ENCODE measurements at places on chromosomes 11 and 22. TPM values are rescaled to one million over a fixed set of nuclear protein-coding genes. Genes with fewer than 3 reads are reported as not detected.

DNA sequence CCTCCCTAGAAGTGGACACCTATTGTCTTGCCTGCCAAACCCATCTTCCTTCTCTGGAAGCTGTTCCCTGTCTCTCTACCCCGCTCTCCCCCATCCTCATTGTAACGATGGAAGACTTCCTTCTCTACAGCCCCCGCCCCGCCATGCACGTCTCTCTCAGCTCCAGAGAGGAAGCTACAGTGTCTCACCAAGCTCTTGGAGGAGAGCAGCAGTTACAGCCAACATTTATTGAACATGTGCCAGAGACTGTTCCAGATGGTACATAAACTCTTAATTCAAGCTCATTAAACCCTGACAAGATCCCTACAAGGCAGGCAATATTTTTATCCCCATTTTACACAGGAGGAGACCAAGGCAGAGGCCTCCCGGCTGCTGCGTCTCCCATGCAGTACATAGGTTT lies 15.1 kb downstream of the MCHR1 start:
- no peak overlapping the region for H3K4me3 ChIP-seq
- no peaks in the 10 kb centered on the region for H3K4me1 ChIP-seq
- DNase-seq: no peak

- H3K27ac ChIP-seq: no peak overlapping the region
- no peak for DNase-seq
- no peaks in the 10 kb centered on the region for H3K4me1 ChIP-seq
- no peaks in the 10 kb centered on the region for H3K36me3 ChIP-seq
- H3K27me3 ChIP-seq: no peaks in the 10 kb centered on the region
Measured at GRCh38 chr22:19559324-19559811, 35.2 kb upstream of the CLDN5 start.

GRCh38 chr22:20437613-20438426 lies at the start of gene SCARF2:
TSS of gene SCARF2 (minus strand) at chr22:20437825. CDS start at chr22:20437754, 71 bp downstream.
- peaks cover 46% of the 10 kb centered on the region for H3K27me3 ChIP-seq
- DNase-seq: no peak
- peak within 1 kb of the TSS; percentile 70 for H3K4me3 ChIP-seq
- peaks cover 8% of the 10 kb centered on the region for H3K4me1 ChIP-seq
- no peak within 1 kb of the TSS for H3K27ac ChIP-seq

DNA sequence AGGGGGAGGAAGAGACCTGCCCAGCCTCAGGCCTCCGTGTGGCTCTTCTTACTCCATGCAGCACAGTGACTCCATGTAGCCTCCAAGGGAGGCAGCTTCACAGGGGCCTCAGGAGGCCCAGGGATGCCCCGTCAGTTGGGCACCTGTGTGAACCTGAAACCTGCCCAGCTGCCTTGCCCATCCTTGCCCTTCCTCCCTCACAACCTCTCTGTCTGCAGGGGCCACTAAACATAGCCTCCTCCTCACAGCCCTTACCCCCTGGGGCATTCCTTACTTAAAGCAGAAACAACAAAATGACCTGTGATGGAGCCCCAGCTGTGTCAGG lies 7.1 kb downstream of the LRRC32 start:
- peaks cover 29% of the 10 kb centered on the region for H3K4me1 ChIP-seq
- H3K27ac ChIP-seq: no peak overlapping the region
- H3K36me3 ChIP-seq: peaks cover 9% of the 10 kb centered on the region
- H3K4me3 ChIP-seq: no peak overlapping the region

GRCh38 chr11:86678296-86678695 lies 5.9 kb upstream of the ME3 start:
- no peak overlapping the region for H3K27ac ChIP-seq
- no peak for DNase-seq
- no peak overlapping the region for H3K4me3 ChIP-seq

DNA sequence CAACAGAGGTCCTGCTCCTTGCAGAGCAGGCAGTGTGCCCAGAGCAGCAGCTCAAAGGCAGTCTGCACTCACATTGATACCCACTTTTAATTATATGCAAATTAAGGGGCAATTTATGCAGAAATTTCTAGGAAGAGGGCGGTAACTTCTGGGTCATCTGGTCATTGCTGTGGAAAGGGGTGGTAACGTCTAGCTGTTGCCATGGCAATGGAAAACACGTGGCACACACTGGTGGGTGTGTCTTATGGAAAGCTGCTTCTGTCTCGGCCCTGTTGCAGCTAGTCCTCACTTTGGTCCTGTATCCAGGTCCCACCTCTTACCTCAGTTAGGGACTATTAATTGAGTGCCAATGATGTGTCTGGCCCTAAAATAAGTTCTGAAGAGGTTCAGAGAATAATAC lies 36.8 kb downstream of the BARX2 start:
- no peak for DNase-seq
- H3K4me3 ChIP-seq: no peak overlapping the region
- H3K27ac ChIP-seq: no peak overlapping the region
- H3K27me3 ChIP-seq: peaks cover 14% of the 10 kb centered on the region

DNA sequence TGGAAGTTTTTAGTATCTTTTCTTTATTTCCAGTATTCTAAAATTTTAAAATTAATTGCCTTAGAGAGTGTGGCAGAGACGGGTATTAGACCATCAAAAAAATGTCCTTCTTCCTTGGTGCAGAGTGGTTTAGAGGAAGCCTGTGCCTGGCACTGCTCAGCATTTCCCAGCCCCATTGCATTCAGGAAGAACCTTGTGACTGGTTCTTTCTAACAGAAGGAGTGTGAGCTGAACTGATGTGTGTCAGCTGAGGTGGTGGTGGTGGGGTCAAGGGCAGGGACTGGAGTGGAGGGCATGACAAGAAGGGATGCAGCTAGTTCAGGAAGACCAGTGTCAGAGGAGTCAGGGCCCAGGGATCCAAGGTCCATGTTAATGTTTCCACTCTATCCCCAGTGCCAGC lies 58.7 kb upstream of the FDX1 start:
- H3K4me1 ChIP-seq: peaks cover 8% of the 10 kb centered on the region
- peaks cover 2% of the 10 kb centered on the region for H3K36me3 ChIP-seq
- no peak overlapping the region for H3K27ac ChIP-seq
- DNase-seq: no peak
- H3K27me3 ChIP-seq: no peaks in the 10 kb centered on the region
- H3K4me3 ChIP-seq: no peak overlapping the region

GRCh38 chr11:128502726-128503125 lies 84.6 kb downstream of the ETS1 start:
- H3K4me1 ChIP-seq: peaks cover 91% of the 10 kb centered on the region
- peaks cover 84% of the 10 kb centered on the region for H3K36me3 ChIP-seq
- H3K27me3 ChIP-seq: no peaks in the 10 kb centered on the region
- H3K27ac ChIP-seq: peak overlapping the region; percentile 99

The VPREB1 gene
- total RNA-seq: not detected

Data from activated naive CD8-positive, alpha-beta T cell treated with anti-CD3 and anti-CD28 coated beads for 36 hours (primary cell).